ENCODE measurements at places on chromosomes 5 and 9.

DNA sequence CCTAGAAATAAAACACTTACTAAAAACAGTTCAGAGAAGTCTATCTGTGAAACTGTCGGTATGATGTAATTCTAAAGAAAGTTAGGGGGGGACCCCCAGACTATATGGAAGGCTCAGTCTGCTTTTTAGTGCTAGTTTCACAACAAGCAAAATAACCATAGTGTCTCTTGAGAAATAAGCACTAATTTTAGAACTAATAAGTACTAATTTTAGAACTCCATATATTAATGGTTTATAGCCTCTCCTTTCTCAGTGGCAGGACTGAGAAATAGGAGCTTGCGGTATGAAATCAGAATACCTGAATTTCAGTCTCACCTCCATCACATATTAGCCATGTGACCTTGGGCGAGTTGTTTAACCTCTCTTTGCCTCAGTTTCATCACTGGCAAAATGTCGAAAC lies 1.4 kb upstream of the PHF24 start:
- DNase-seq = no peak

DNA sequence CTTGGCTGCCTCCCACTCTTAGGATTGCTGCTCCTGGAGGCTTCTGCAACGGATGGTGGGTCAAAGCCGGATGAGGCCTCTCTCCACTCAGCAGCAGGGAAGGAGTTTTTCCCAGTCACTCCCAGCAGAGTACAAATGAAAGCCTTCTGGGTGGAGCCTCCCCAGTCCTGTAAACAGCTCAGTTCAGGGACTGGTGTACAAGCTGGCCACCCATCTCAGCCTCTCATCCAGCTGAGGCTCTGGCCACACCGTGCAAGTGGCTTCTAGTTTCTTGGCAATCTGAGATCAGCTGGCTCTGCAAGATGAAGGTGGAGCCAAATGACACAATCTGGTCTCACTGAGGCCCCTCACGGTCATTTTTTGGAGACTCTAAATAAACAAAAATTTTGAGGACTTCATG lies 10.0 kb downstream of the GPX3 start:
- no peak for DNase-seq

GRCh38 chr5:140630292-140631035 lies 2.5 kb downstream of the CD14 start:
- DNase-seq = no peak

DNA sequence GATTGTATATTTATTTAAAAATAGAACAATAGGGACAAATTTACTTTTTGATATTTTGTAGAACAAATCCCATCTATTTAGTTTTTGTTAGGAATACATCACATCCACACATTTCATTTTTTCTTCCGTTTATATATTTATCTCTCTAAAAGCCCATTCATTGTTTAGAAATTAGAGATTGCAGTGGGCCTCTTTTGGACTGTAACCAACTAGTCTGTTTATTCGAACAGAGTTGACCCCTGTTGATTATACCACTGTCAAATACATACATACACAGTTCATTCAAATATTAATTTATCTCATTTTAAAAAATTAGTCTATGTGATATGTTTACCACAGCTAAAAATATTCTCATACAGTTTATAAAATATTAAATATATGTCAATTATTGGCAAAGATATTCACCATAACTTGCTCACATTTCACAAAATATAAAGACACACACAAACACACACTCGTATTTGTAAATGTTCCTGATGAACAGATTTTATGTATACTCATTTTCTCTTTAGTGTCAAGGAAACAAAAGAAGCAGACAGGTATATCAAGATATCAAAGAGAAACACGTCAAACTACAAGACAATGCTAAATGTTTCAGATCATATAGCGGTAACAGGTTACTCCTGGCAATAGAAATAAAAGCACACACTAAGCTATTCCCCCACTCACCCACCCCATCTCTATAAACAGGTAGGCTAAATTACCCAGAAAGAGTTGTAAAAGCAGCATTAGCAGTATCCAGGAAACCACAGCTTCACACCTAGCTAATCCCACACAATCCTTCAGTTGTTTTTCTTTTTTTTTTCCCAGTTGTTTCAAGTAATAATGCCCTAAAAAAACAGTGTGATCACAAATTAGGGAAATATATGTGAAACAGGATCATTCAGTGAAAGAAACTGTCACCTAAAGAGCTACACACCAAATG lies 283.9 kb downstream of the ADAMTS6 start:
- DNase-seq = no peak

- DNase-seq = no peak
These were observed 66.6 kb downstream of the ITGA1 start for GRCh38 chr5:52854301-52854700.

GRCh38 chr5:137145721-137146120 lies 353.4 kb downstream of the SPOCK1 start:
- DNase-seq = no peak

DNA sequence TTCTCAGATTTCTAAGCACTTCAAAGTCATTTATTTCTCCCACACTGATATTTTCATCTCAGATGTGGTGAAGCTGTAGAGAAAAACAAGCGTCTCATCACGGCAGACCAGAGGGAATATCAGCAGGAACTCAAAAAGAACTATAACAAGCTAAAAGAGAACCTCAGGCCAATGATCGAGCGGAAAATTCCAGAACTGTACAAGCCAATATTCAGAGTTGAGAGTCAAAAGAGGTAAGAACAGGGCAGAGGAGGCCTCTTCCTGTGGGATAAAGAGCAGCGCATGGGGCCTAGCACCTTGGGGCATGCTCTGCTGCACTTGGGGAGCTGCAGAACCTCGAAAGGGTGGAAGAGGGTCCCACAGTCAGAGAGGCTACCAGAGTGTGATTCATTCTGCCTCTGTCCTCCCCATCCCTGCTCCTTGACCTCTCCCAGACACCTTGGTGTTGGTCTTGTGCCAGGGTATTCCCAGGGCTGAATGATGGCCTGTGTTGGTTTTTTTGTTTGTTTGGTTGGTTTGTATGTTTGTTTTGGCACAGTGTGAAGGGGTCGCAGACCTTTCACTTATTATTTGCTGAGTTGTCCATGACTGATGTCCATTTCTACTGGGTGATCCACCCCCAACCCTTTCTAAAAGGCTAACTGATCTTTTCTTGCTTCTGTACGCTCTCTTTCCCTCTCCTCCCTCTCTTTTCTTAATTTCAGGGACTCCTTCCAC lies 248.9 kb downstream of the DOCK8 start:
- DNase-seq = no peak

GRCh38 chr9:73347123-73347522 lies 195.5 kb downstream of the ANXA1 start:
- no peak for DNase-seq

DNA sequence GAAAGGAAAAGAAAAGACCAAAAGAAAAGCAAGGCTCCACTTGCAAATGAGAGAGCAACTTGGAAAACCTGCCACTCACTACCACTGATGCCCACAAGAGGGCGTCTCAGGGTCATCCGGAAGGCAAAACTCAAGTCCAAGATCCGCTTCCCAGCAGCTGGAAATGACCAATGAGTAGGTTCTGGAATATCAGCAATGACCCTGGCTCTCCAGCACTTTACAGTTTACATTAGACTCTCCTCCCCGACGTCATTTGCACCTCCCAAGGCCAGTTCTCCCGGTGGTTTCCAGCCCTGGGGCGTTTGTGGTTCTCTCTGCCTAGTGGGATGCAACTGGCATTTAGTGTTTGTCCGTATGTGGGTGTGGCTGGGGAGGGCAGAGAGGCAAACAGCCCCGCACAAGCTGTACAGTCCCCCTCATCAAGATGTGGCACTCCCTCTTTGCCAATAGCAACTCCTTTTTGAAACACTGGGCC lies 193.8 kb upstream of the ZNF618 start:
- peak; percentile 31 for DNase-seq

GRCh38 chr5:103255691-103256090 lies 2.9 kb upstream of the MACIR start:
- DNase-seq = no peak

DNA sequence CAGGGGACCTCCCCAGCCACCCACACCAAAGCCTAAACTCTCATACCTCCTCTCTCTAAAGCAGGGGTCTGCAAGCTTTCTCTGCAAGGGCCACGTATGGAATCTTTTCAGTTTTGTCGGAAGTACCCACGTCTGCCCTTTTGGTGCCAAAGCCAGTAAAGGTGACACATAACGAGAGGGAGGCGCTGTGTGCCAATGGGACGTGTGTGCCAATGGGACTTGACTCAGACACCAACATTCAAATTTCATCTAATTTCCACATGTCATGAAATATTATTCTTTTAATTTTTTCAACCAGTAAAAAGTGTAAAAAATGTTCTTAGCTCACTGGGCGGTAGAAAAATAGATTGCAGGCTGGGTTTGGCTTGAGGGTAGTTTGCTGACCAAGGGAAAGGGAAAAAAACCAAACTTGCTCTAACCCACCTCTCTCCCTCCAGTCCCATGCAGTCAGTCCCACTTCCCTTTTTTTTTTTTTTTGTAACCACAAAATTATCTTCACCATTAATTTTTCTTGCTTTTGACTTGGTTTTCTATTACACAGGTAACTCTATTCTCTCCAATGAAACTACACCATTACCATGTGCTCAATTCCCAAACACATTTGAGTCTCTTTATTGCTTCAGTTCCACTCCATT lies 25.5 kb downstream of the OR2V1 start:
- no peak for DNase-seq

- DNase-seq = no peak
These were observed 12.0 kb downstream of the FBP1 start for GRCh38 chr9:94627287-94627686.

DNA sequence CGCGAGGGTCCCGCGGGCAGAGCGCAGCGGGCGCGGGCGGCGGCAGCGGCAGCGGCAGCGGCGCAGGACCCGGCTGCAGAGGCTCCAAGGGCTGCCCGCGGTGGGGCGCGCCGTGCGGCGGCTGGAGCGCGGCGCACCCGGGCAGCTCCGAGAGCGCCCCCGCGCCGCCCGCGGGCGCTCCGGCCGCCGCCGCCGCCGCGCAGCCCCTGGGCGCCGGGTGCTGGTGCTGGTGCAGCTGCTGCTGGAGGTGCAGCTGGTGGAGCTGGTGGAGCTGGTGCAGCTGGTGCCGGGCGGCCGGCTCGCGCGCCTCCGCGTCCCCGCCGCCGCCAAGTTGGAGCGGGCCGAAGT lies 644 bp downstream of the IER5L start:
- DNase-seq = peak; percentile 66

DNA sequence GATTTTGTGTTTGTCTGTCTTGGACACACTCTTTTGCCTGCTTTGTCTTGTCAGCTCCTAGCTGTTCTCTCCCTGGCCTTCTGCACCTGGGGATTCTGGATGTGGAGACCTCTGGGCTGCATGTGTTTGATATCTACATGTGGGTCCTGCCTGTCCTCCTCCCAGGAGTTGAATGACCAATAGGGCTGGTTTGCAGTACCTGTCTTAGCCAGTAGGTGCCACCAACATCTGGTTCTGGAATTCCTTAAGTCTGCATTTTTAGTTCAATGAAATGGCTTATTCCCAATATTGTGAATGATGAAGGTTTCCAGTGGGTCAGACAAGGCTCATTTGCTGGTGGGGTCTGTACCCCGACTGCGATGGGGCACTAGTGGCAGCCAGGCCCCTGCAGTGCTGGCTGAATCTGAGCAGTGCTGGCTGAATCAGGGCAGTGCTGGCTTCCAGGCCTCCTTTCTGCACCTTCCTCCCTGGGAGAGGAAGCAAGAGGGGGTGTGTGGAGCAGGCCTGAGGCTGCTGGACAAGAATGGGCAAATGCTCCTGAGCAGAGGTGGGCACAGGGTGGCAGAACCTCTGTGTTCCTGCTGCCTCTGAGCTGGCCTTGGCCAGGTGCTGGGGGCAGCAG lies 73.3 kb downstream of the RXRA start:
- DNase-seq = no peak

GRCh38 chr5:74482523-74482922 lies 158.0 kb downstream of the ENC1 start:
- no peak for DNase-seq

- DNase-seq = peak; percentile 42
These were observed 598 bp downstream of the MYO10 start for GRCh38 chr5:16935231-16936149.

DNA sequence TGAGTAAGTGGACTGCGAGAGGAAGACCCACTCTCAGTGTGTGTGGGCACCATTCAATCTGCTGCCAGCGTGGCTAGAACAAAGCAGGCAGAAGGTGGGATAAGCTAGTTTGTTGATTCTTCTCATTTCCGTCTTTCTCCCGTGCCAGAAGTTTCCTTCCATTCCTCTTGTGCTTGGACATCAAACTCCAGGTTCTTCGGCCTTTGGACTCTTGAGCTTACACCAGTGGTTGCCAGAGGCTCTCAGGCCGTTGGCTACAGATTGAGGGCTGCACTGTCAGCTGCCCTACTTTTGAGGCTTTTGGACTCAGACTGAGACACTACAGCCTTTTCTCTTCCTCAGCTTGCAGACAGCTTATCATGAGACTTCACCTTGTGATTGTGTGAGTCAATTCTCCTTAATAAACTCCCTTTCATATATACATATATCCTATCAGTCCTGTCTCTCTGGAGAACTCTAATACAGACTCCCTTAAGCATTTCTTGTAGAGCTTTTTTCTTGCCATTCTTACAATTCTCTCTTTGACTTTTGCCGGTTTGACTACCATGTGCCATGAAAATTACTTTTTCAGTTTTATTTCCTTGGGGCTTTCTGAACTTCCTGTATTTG lies 494.9 kb downstream of the PRR16 start:
- DNase-seq = no peak

DNA sequence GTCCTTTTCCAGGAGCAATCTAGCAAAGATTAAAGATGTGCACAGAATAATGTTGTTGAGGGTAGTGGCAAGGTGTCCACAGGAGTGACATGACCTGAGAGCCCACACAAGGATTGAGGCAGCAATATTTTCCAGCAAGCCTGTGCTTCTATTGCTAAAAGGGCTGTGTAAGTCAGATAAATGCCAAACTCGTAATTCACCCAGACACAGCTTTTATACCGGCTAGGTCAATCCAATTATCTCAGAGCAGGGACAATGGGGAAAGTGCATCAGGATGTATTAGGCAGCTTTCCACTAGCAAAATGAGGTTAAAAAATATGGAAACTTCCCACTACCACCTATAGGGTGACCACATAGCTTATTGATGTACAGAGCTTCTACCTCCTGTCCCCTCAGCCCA lies 34.8 kb upstream of the RAB3C start:
- no peak for DNase-seq

DNA sequence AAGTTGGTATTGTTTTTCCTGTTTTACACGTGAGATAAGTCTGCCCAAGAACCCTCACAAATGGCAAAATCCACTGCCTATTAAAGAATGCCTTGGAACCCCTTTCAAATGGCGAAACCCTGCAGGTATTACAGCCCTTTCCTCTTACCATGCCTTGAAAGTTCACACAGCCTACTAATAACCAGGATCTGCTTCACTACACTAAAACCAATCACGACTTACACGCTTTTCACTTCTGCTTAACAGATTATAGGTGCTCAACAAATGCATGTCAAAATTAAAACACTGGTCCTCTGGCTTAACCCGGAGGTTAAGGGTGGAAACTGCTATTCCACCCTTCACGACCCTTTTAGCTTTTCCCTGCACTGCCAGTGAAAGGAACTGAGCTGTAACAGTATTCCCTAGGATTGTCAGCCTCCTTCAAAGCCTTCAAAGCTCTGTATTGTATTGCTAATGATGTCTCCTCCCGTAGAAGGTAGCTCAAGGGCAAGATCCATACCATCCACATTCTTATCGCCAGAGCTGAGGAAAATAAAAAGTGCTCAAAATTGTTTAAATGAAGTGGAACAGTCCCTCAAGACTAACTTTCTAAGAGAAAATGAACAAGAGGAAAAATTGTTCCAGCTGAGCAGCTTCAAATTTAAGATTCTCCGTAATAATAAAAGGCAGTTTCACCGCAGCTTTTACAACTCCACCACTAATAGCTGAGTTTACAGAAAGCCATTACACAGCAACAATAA lies 997 bp downstream of the AUH start:
- no peak for DNase-seq

- DNase-seq = no peak
These were observed 173.5 kb downstream of the GLIS3 start for GRCh38 chr9:4126184-4126865.
